Hippocampal formation (tissue), 2 donors: ENCODE measurements at places on chromosomes 3 and 15.

- DNase-seq: no peak
Measured at GRCh38 chr3:120532969-120533368, 63.2 kb upstream of the NDUFB4 start.

GRCh38 chr15:81562986-81563385, 189.0 kb upstream of the TMC3 start:
- no peak for DNase-seq

GRCh38 chr3:17678116-17678741, 64.2 kb downstream of the TBC1D5 start:
- no peak for DNase-seq

DNA sequence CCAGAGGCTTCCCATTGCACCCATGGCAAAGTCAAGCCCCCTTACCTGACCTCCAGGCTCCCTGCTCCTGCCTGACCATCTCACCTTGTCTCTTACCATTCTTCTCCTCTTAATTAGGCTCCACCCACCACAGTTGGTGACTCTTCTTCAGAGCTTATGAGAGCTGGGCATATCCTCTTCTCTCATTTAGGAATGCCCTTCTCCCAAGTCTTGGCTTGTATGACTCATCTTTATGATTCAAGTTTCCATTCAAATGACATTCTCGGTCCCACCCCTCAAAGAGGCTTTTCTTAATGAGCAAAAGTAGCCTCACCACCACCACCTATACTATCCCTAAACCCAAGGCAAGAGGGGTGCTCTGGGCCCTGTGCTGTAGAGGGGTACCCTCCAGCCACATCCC, 55.3 kb upstream of the NUDT16 start:
- no peak for DNase-seq

DNA sequence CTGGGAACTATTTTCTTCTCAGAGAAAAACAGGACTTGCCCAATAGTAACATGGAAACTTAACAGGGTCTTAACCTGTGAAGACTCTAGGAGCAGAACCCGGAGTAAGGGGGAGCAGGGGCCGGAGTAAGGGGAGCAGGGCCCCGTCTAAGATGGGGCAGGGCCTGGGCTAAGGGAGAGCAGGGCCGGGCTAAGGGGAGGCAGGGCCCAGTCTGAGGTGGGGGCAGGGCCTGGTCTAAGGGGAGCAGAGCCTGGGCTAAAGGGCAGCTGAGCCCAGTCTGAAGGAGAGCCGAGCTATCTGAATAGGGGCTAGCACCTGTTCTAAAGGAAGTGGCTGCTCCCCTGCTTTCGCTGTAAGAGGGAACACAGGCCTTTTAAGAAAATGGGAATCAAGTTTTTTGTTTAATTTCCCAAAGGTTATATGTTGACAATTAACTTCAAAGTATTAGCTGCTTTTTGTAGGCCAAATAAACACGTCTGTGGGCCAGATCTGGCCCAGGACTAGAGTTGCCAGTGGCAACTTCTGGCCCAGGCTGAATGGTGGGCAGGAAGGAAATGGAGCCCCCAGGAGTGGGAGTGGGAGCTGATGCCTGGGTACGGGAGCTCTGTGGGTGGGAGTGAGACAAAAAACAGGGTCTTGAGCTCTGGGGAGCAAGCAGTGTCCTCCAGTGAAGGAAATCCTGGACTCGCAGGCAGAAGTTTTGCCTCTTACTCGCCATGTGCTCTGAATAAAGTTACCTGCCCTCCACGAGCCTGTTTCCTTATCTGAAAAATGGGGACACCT, 32.5 kb downstream of the CSPG4 start:
- no peak for DNase-seq

DNA sequence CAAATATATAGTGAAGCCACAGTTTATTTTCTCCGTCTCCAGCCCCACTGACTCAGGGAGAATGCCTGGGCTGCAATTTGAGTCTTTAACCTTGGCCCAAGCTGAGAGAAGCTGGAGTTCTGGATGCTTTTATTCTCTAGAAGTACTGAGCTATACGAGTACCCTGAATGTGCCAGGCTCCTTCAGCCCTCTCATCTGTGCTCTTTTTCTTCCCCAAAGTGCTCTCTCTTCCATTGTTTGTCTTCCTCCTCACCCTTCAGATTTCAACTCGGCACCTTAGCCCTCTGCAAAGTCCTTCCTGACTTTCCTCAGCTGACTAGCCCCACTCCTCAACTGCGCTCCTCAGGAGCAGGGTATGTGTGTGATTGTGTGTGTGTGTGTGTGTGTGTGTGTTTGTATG, 75.6 kb upstream of the AGBL1 start:
- no peak for DNase-seq

- no peak for DNase-seq
Measured at GRCh38 chr3:18234717-18235335, 190.3 kb downstream of the SATB1 start.

DNA sequence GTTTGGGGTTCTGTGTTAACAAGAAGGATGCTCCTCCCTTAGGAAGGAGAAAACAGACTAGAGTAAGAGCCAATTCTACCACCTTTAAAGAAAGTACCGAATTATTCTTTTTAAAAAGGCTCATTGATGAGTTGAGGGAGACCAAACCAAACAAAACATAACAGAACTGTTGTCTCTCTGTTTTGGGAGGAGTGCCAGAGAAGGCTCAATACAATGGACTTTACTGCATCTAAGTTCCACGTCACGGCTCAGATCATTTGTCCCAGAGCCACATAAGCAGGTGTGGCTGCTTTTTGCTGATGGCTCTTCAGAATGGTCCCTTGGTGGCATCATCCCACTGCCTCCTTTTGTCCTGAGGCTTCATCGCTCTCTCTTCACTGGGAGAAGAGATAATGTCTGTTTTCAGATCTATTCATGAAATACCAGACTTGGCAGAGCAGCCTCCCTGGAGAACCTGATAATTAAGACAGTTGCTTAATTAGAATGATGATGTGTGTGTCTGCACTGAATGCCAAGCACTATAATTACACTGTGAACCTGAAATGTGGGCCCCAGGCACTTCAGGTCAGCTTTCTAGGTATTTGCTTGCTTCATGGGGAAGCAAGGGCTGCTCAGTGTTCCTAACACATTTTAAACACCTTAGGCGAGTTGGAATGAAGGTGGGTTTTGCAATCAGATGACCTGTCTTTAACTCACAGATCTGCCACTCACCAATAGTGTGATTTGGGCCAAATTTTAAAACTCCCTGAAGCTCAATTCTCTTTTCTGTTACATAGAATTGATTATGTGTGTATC, 335.2 kb upstream of the MCTP2 start:
- DNase-seq: peak; percentile 3

GRCh38 chr3:69888943-69889315, 110.6 kb upstream of the SAMMSON start:
- DNase-seq: no peak

DNA sequence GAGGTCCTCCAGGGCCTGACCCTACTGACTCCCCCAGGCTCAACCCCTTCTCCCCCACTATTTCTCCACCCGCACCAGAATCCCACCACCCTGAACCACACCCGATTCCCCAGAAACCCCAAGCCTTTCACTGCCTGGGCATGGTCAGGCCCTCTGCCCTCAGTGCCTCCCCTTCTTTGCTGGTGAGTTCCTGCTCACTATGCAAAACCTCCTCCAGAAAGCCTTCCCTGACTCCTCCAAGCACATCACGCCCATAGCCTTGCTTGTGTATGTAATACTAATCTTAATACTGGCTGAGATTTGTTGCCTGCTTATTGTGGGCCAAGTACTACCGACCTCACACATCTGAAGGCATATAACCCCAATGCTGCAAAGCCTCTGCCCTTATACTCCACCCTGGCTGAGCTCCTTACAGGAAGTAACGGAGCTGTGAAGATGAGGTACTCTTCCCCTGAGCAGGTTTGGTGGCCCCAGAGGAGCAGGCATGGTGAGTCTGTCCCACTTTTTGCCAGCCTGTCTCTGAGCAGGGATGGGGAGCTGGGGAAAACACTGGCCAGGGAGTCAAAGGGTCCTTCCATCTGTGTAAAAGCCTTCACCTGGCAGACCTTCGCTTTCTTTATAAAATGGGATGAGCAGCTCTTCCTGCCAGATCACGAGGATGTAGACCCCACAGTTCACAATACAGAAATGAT, 9.5 kb downstream of the RAB6B start:
- no peak for DNase-seq

DNA sequence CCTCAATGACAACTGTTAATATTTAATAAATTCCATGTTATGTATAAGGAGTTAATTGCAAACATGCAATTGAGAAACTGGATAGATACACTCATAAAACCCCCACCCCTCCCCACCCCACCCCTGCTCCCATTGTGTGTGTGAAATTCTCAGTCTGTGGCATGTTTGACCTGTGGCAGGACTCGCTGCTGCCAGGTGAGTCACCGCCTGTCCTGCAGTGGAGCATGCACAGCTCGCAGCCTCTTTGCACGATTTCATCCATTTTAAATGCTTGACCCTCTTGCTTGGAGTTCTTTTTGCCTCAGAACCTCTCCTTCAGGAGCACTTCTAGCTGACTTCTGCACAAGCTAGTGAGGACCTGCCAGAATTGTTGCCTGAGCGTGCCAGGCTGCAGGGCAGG, 5.3 kb upstream of the APEH start:
- DNase-seq: no peak
